ENCODE measurements at places on chromosomes 16 and 17.

GRCh38 chr16:79959226-79959625 lies 358.7 kb upstream of the MAF start:
- DNase-seq, result no peak

DNA sequence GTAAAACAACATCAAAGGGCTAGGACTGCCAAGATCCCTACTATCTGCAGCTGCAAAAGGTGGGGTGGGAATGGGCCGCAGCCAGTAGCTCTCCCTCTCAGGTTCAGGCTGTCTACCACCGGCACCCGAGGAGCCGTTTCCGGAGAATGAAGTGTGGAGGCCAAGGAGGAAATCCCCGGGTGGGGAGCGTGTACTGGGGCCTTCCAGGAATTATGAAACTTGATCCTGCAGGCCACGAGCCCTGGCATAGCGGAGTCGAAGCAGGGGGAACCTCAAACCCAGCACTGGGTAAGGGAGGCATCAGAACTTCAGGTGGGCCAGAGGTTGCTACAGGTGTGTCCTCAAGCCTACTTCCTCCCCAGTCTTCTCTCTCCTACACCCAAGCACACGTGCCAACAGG lies 5.1 kb downstream of the INPP5K start:
- DNase-seq, result no peak

GRCh38 chr17:66573078-66573477 lies 261.8 kb upstream of the CACNG5 start:
- DNase-seq, result no peak

DNA sequence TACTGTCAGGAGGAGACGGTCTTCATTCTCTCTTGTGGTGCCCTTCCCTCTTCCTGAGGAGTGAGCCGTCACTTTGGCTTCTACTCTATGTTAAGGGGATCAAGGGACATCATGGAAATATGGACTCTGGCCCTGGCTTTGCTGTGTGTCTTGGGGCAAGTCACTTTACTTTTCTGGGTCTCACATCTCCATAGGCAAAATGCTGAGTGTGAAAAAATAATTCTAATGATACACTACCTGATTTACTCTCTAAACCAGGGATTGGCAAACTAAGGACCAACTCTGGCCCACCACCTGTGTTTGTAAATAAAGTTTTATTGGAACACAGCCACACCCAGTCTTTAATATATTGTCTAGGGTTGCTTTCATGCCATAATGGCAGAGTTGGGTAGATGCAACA lies 548.7 kb upstream of the CDH5 start:
- DNase-seq, result no peak

- DNase-seq, result no peak
These were observed 172.0 kb upstream of the RPL38 start for GRCh38 chr17:74031316-74032090.

DNA sequence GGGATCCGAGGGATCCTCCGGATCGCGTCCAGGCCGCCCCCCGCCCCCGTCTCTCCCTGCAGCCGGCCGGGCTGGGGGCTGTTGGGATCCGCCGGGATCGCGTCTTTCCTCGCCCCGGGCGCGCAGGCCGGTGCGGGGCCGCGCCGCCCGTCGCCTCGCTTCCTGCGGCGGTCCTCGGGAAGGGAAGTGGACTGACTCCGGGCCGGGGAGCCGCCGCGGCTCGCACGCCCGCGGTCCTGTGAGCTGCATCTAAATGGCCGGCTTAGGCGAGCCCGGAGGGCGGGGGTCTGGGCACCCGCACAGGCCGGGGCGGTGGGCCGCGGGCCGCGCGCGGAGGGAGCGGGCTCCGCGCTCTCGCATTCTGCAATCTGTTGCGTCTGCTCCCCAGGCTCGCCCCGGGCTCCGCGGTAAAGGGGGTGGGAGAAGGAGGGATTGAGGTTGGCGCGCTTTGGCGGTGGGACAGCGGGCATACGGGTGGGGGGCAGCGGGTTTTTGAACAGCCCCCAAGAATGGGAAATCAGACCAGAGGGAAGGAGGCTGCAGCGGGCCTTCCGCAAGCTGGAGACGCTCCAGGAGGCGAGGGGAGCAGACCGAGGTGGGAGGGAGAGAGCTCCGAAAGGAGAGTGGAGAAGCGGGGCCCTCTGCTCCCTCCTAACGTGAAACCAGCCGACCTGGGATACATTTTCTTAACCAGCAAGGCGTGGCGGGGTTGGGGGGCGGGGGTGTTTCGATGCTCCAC lies 2.2 kb downstream of the TMEM132E start:
- no peak for DNase-seq

- DNase-seq, result no peak
These were observed 154.6 kb upstream of the ZNF267 start for GRCh38 chr16:31718998-31719397.

DNA sequence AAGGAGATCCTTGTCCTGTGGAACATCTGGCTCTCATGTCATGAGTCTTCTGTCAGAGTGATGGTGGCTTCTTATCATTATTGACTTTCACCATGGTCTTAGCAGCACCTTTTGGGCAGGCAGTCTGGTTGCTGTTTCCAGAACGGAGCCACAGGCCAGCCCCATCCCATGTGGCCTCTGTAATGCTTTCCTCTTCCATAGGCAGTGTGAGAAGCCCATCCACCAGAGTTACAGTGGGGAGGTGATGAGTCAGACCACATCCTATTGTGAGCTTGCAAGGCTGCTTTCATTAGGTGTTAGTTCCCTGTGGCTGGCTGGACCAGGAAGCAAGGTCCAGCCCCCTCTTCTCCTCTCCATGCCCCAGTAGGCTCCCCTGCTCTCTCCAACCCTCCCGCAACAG lies 30.8 kb upstream of the SPACA3 start:
- no peak for DNase-seq

DNA sequence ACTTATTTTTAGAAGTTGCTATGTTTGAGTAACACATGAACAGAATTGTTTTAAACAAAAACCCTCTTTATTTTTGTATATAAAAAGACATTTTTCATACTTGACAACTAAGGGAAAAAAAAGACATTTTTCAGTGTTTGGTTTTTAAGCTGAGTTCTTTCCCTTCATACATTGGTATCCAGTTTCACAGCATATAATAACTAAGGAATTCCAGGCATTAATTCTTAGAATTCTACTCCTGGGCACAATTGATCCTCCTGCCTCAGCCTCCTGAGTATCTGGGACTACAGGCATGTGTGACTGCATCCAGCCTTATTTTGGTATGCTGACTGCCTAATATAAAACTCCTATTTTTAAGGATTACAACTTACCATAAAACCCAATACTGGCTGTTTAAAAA lies 8.4 kb downstream of the FBXO47 start:
- DNase-seq, result no peak

DNA sequence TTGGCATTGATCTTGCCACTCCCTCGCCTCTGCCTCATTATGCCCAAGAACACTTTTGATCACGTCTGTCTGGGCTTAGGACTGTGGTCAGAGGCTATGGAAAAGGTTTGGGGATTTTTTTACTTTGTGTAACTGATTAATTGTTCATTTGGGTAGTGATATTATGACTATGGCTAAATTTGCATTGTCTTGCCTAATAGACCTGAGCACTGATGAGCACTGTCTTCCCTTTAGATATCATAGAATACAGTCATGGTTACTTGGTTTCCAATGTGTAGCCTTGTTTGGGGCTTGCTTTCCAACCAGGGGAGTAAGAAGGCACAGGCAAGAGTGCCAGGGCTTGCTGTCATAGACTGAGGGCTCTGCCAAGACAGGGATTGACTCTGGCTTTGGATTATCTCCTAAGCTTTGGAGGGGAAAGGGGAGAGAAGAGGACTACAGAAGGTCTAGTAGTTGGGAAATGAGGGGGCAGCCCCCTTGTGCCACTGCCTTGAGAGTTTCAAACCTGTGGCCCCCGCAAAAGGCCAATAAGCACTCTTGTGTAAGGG lies 13.7 kb downstream of the LIMD2 start:
- no peak for DNase-seq

GRCh38 chr17:36030956-36031355 lies 13.2 kb upstream of the CCL23 start:
- no peak for DNase-seq

- DNase-seq, result no peak
These were observed 11.1 kb downstream of the BAHCC1 start for GRCh38 chr17:81406117-81406953.

DNA sequence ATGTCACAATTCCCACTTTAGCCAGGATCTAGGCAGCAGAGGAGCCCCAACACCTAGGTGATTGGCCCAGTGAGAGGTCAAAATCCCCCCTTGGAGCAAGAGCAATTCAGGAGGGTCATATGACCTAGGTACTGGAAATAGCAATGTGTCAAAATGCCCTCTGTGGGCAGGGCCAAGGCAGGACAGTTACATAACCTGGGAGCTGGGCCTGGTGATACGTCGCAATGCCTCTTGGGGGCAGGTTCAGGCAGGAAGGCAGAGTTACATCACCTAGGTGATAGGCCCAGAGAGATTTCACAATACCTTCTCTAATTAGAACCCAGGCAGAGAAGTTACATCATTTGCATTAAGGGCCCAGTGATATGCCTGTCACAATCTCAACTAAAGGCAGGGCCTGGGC lies 1906.3 kb downstream of the TP53TG3F start:
- DNase-seq, result no peak

- DNase-seq, result no peak
These were observed 15.2 kb upstream of the MARCHF10 start for GRCh38 chr17:62823111-62823893.

DNA sequence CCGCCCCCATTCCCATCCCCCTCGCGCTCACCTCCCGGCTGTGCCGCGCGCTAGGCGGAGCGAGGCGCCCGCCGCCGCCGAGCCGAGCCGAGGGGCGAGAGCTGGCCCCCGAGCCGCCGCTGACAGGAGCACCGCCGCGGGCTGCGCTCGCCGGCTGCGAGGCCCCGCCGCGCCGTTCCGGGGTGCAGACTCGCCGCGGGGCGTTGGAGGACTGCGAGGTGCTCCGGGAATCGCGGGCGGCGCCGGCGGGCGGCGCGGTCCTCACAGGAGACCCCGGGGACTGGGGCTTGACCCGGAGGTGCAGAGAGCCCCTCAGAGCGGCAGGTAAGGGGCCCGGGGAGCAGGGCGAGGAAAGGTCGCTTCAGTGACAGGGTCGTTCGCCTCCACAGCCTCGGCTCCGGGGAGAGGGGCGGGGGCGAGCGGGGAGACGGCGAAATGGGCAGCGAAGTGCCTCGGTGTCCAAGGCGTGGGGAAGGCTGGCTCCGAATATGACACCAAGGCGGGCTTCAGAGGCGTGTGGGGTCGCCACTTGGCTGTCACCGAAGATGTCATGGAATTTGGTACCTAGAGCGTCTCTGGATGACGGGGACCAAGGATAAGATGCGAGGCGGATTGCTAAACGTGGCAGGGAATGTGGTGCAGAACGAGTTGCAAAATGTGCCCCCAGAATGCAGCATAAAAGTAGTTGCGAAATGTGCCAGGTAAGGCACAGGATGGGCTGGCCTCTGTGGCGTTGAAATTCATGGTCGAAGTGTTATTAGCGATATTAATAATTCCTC lies 580 bp downstream of the TANC2 start:
- peak; percentile 71 for DNase-seq

- no peak for DNase-seq
These were observed 13.0 kb downstream of the HAS3 start for GRCh38 chr16:69118468-69118867.

DNA sequence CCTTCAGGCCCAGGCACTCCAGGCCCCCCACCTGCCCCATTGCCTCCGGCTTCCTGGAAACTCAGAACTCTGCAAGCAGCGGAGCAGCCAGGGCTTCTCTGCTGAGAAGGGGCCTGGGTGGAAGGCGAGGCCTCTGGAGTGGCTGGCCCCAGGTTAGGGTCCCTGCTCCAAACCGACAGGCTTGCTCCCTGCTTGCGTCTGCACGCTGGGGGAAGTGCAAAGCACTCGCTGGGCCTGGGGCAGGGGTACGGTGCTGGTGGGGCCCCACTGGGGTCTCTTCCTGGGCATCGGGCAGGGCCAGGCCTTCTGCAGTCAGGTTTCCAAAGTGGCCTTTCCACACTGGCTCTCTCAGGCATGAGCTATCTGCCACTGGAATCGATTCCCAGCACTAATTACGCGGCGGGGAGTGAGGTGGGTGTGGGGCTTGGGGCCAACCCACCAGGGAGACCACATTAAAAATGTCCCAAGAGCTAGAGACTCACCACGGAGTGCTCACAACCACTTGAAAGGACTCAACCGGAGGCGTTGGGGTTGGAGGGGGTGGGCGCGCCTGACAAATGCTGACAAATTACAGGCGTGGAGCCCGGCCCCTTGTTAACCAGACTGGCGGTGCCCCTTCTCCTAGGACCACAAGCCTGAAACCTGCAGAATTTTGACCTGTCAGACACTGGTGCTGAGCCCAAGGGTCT lies 17.9 kb downstream of the FAM83G start:
- DNase-seq, result no peak

DNA sequence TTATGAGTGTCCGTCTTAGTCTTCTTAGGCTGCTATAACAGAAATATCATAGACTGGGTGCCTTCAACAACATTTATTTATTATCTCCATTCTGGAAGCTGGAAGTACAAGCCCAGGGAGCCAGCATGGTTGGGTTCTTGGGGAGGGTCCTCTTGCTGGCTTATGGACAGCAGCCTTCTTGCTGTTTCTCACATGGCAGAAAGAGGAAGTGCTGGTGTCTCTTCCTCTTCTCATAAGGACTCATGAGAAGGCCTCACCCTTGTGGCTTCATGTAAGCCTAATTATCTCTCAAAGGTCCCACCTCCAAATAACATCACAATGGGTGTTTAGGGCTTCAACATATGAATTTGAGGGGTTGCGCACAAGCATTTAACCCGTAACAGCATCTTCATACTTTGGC lies 207.0 kb upstream of the COX10 start:
- DNase-seq, result no peak

DNA sequence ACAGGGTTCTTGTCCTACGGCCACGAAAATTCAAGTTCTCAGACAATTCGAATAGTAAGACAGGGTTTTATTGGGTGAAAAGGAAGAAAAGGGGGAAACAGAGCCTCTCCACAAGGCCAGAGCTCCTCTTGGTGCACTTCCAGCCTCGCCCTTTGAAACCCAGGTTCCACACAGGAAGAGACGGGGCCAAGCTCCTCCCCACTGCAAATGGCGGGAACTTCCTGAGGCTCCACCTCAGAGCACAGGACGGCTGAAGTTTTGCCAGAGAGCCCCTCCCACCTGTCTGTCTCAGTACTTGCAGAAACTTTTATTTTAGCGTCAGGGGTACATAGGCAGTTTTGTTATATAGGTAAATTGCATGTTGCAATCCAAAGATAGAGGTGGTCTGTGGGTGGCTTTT lies 165.7 kb upstream of the CDH8 start:
- no peak for DNase-seq

- no peak for DNase-seq
These were observed 638.8 kb upstream of the EEF2KMT start for GRCh38 chr16:5736209-5736930.

GRCh38 chr17:80104956-80105375 lies 3.6 kb downstream of the GAA start:
- DNase-seq, result no peak

- DNase-seq, result no peak
These were observed 19.7 kb upstream of the SNTB2 start for GRCh38 chr16:69166946-69167930.

GRCh38 chr17:4579678-4580077 lies 4.7 kb upstream of the SMTNL2 start:
- no peak for DNase-seq

DNA sequence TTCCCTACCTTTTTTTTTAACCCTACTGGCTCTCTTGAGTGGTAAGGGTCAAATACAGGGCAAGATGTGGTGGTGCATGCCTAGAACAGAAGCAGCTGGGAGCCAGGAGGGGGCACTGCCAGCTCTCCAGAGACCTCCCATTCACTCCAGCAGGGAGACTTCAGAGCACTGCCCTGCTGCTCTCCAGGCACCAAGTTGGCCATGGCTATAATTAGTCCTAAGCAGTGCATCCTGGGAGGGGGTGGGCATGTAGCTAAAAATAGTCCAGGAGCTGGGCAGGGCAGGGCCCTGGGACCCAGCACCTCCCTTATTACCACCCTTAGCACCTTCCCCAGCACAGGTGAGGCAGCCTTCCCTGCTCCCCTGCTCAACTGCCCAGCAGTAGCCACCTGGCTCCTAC lies 3.5 kb downstream of the CORO6 start:
- DNase-seq, result no peak
